ENCODE measurements at places on chromosomes 11 and 22.
A peak's percentile ranks its signal among the peaks of the same experiment; 100 is the strongest.

DNA sequence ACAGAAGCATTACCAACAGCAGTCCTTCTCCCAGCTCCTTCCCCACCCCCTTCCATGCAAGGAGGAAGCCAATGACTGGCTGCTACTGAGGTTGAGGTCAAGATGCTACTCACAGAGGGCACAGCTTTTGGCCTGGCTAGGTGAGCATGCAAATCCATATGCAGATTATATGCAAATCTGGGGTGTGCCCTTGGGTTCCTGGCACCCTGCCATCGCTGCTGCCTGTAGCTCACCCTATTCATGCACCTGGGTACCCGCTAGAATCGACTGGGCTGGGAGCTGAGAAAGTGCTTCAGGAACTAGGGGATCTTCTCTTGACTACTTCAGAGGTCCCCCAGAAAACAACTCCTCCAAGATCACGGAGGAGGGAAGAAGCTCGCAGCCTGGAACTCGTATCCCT, 4.0 kb downstream of the DSCAML1 start:
- DNase-seq: no peak

DNA sequence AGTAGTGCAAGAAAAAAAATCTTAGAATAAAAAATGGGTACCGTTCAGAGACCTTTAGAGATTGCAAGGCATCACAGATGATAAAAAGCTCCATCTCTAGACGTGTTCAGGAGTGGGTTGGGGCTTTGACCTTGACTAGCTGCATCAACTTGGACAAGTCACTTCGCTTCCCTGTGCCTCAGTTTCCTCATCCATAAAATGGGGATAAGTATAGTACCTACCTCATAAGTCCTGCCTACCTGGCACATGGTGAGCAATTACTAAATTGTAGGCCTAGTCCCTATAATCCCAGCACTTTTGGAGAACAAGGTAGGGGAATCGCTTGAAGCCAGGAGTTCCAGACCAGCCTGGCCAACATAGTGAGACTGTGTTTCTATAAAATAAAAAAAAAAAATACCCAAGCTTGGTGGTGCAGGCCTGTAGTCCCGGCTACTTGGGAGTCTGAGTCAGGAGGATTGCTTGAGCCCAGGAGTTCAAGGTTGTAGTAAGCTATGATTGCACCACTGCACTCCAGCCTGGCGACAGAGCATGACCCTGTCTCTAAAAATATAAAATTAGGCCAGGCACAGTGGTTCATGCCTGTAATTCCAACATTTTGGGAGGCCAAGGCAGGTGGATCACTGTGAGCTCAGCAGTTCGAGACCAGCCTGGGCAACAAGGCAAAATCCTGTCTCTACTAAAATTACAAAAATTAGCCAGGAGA, 6.0 kb upstream of the F2 start:
- DNase-seq: no peak

- DNase-seq: no peak
Measured at GRCh38 chr11:101442171-101442570, 141.6 kb downstream of the TRPC6 start.

DNA sequence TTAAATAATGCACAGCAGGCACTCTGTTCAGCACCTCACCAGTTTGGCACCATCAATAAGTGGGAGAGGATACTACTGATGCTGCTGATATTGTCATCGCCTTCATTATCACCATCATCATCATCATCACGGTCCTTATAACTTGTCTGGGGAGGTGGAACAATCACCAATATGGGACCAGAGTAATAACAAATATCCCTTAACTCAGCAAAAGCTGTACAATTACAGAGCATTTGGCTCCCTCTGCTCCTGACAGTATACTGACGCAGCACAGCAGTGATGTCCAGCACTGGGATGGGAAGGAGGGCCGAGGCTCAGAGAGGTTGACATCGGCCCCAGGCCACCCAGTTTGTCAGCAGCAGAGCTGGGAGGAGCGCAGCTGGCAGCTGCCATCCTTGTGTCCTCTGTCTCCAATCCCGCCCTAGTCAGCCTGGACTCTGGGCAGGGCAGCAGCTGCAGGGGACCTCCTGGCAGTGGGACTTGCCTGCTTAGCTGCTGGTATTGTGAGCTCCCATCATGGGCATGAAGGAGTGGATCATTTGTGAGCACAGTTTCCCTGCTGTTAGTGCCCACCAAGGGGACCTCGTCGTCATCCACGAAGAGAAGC, 90.0 kb downstream of the DHCR7 start:
- DNase-seq: no peak

- DNase-seq: peak; percentile 38
Measured at GRCh38 chr11:2251138-2251537, 19.2 kb downstream of the ASCL2 start.

DNA sequence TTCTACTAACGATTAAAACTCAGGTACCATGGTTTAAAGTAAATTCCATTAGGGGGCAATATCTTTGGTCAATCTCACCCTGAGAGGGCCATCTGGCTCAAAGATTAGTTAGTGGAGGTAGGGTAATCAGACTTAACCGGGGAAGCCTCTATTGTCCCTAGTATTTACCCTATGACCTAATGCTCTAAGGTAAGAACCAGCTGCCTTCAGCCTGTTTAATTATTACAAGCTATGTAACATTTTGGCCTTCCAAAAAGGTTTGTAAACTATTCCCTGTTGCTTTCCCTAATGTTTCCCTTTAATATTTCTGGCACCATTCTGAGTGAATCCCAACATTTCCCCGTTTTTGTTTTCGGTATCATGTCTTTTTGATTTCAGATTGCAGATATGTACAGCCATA, 15.1 kb upstream of the GLYATL1 start:
- no peak for DNase-seq

GRCh38 chr11:19617696-19618523, 94.7 kb upstream of the NAV2 start:
- no peak for DNase-seq

DNA sequence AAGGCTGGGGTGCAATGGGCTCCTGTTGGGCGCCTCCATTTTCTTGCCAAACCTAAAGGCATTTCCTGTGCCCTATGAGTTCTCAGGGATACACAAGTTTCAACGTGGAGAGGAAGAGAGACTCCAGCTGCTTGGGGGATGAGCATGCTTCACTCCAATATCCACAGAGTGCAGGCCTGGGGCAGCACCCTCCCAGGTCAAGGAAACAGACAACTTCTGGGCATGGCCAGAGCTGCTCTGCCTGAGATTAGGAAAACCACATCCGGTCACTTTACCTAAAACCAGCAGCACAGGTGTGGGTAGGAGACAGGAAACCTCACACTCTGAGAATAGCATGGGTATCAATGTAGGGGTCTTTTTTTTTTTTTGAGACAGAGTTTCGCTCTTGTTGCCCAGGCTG, 28.7 kb downstream of the TMEM184B start:
- no peak for DNase-seq

- DNase-seq: no peak
Measured at GRCh38 chr22:45127866-45128265, 35.9 kb upstream of the NUP50 start.

DNA sequence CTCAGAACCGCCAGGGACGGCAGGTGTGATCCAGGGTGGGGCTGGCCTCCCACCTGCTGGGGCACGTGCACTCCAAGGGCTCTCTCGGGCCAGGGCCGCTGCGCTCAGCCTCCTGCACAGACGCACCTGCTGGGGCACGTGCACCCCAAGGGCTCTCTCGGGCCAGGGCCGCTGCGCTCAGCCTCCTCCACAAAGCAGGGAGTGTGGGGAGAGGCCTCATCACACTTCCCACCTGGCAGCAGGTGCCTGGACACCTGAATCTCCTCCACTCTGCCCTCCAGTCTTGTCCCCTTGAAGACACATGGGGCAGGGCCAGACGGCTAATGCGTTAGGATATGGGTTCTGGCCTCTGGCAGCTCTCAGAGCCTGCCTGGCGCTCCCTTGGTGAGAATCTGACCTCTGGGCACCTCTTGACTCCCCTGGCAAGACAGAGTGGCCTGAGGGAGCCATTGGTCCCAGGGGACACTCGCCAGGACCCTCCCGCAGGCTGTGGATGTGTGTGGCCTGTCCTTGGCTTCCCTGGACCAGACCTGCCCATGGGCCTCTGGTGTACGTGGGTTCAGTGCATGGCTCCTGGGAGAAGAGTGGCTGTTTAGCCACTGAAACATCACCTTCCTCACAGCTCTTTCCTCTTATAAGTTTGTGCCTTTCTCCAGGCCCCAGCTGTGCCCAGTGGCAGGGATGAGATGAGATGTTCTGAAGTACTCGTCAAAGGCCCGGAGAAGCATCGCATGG, 73.5 kb downstream of the BRD1 start:
- peak; percentile 55 for DNase-seq

- DNase-seq: no peak
Measured at GRCh38 chr22:23301591-23301990, 121.3 kb downstream of the BCR start.

GRCh38 chr11:128135451-128135850, 451.9 kb downstream of the ETS1 start:
- no peak for DNase-seq

- DNase-seq: peak; percentile 30
Measured at GRCh38 chr22:49488943-49489342, 338.7 kb downstream of the BRD1 start.

DNA sequence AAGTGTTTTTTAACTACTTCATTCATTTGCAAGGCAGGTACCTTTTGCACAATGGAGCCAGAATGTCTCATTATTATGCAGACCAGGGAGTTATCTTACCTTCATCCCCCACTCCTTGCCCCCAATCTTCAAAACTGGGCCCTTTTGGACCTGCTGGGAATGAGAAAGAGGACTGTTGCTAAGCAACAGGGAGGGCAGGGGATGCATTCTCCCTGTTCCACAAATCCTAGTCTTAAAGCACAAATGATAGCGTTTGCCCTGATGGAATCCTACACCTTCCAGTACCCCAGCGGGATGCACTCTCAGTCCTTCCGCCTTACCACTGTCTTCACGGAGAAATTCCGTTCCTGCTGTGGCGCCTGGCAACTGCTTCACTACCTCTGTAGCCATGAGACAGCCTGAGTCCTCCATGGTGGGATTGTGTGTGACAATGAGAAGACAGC, 4.1 kb upstream of the KCNJ1 start:
- DNase-seq: no peak

- no peak for DNase-seq
Measured at GRCh38 chr22:23718371-23719165, 27.8 kb downstream of the RGL4 start.

- DNase-seq: no peak
Measured at GRCh38 chr22:30878516-30879414, 89.8 kb downstream of the MORC2 start.

DNA sequence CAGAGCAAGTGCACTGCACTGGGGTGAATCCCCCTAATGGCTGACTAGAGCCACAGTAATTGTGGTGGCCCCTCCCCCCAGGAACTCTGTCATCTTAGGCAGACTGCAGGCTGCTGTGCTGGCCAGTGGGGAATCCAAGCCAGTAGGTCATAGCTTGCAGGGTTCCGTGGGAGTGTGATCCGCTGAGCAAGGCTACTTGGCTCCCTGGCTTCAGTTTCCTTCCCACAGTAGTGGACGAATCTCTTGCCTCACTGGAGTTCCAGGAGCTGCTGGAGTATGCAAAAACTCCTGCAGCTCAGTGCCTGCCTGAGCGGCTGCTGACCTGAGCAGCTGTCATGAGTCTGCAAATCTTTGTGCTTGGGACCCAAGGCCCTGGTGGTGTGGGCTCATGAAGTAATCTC, 13.2 kb downstream of the OOSP3 start:
- no peak for DNase-seq

GRCh38 chr11:12692229-12693075, 18.2 kb downstream of the TEAD1 start:
- DNase-seq: no peak

DNA sequence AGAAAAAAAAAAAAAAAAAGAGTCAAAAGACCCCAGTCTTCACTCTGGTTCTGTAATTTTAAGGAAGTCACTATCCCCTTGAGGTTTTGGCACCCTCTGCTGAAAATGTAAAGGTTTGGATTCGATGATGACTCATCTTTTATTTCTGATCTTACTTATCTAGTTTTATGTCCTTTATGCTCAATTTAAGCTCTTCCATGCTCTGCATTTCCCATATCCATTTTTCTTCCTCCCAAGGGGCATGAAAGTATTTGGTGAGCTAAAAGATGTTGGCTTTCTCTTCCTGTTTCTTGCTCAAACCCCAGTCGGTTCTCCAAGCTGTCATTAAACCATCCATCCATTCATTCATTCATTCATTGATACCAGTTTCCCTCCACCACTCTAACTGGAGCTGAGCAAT, 61.0 kb upstream of the CDON start:
- no peak for DNase-seq

GRCh38 chr22:32031466-32031865, 11.6 kb upstream of the SLC5A1 start:
- DNase-seq: no peak

- no peak for DNase-seq
Measured at GRCh38 chr22:38834215-38834953, 9.4 kb downstream of the NPTXR start.

DNA sequence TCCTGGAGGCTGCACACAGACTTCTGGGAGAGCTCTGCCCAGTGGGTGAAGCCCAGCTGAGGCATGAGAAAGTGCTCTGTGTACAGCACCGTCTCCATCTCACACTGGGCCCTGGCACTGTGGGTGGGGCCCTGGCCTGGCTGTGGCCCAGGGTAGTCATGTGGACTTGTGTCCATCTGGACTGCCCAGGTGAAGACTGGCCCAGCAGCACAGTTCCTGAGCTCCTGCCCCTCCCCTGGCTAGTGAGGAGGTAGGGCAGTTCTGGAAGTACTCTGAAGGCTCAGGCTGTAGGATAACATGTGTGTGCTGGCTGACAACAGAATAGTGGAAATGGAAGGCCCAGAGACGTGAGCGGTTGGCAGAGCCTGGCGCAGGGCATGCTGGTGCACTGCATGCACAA, 35.4 kb downstream of the RSPH14 start:
- DNase-seq: no peak

- DNase-seq: no peak
Measured at GRCh38 chr11:70642266-70642665, 243.9 kb downstream of the CTTN start.

- DNase-seq: peak; percentile 69
Measured at GRCh38 chr11:111938687-111939160, 1.6 kb downstream of the DIXDC1 start.

DNA sequence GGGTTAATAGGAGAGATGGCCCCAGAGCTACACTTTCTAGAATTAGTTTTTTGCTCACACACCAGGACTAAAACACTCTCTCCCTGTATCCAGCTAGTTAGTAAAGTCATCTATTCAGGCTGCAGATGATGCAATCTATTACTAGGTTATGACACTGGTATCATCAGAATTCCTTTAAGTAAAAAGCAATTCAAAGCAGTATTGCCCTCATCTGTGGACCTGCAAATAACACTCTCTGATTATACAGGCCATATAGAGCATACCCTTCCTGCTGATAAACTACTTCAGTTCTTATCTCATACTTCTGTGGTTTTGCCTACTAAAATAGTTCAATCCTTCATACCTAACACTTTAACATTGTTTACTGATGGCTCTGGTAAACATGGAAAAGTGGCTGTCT, 13.5 kb upstream of the MTMR2 start:
- no peak for DNase-seq
